Activated CD4-positive, alpha-beta T cell treated with anti-CD3 and anti-CD28 coated beads for 24 hours (primary cell): ENCODE measurements at places on chromosomes 5 and 9.

DNA sequence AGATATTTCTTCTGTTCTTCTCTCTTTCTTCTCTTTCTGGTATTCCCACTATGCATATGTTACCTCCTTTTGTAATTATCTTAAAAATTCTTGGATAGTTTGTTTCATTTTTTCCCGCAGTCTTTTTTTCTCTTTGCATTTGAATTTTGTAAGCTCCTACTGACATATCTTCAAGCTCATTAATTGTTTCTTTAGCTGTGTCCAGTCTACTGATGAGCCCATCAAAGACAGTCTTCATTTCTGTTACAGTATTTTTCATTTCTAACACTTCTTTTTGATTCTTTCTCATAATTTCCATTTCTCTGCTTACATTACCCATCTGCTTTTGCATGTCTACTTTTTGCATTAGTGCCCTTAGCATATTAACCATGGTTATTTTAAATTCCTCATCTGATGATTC is 44.7 kb upstream of the UNC5A start:
- no peak for DNase-seq

GRCh38 chr9:106931466-106931865 is 68.5 kb downstream of the ZNF462 start:
- no peak for DNase-seq

- DNase-seq = no peak
Measured at GRCh38 chr5:152689250-152689711, 284.2 kb upstream of the NMUR2 start.

DNA sequence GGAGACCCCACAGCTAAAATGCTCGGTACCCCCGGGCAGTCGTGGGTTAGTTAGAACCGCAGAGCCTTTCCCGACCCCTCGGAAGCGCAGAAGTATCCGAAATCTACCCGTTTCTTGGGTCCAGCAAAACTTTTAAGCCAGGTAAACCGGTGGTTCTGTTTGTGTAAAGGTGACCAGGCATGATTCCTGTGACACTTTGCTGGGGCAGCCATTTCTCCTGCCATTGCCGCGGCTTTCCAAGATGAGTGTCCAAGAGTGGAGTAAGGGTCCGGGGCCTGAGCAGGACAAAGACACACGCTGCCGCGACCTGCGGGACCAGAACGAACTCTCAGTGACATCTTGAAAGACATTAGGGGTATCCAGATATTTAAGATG is 655 bp downstream of the MARVELD2 start:
- no peak for DNase-seq

DNA sequence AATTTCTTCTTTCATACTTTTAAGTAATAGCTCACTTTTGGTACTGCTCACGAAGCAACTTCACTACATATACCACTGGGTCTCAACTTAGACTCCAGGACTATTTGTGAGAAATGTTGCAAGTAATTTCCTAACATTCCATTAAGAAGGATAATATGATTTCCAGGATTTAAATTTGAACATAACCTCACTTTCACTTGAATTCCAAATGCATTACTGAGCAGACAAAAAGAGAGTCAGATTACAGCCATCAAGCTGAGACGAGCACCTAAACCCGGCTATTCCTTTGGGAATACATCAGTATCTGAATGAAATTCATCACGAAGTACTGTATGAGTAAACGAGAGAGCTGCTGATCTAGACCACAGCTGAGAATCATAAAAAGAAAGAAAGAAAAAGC is 47.3 kb downstream of the LIFR start:
- no peak for DNase-seq

DNA sequence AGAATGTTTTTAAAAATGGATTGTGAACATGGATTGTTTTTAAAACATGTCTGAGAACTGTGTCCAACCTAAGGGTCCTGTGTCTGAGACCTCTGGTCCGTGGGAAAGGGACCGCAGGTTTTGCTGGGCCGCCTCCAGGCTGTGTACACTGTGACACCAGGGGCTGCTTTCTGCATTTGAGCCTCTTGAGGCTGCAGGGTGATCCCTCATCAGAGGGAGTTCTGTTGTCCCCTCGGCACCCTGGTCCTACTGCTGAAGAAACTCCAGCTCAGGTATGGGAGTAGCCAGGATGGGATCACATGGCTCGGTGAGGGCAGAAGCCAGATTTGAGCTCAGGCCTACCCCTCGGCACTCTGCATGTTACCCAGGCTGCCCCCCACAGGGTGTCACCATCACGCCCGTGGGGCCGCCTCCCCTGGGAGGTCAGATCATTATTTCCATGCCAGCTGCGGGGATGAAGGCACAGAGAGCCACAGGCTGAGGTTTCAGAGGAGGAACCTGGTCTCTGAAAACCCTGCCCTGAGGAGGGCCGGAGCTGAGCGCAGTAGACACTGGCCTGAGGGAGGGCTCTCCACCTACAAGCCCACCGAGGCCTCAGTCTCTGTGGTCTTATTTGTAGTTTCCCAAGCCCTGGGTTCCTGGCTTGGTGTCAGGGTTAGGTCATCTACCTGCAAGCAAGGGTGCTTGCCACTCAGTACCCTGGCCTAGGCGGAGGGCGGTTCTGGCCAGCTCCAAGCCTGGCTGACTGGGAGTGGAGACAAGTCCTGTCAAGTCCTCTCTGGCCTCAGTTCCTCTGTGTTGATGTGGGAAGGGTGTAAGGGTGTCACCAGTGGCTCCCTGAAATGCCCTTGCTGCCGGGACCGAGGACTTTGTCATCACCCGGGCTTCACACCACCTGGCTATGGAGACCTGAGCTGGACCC is 2.8 kb downstream of the PRR7 start:
- DNase-seq = no peak

DNA sequence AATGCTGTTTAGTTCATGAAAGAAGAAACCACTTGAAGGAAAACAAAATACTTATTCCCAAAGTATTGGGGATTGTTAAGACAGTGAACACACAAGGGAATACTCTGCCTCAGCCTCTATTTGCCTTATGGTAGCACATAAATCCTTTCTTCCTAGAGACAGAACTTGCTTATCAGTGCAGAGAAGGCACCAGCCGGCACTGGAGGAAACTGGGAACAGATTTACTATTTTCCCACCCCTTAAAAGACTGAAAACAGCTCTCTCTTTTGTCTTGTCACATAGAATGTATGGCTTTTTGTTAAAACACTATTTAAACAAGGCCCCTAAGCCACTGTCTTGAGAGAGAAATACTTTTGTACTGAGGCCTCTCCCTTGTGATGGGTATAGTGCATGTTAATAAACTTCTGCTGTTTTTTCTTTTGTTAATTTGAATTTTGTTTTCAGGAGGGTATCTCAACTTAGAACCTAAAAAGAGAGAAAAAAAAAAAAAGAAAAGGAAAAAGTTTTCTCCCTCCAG is 40.7 kb upstream of the EDIL3 start:
- no peak for DNase-seq

GRCh38 chr5:118808441-118808840 is 179.9 kb downstream of the DTWD2 start:
- no peak for DNase-seq

DNA sequence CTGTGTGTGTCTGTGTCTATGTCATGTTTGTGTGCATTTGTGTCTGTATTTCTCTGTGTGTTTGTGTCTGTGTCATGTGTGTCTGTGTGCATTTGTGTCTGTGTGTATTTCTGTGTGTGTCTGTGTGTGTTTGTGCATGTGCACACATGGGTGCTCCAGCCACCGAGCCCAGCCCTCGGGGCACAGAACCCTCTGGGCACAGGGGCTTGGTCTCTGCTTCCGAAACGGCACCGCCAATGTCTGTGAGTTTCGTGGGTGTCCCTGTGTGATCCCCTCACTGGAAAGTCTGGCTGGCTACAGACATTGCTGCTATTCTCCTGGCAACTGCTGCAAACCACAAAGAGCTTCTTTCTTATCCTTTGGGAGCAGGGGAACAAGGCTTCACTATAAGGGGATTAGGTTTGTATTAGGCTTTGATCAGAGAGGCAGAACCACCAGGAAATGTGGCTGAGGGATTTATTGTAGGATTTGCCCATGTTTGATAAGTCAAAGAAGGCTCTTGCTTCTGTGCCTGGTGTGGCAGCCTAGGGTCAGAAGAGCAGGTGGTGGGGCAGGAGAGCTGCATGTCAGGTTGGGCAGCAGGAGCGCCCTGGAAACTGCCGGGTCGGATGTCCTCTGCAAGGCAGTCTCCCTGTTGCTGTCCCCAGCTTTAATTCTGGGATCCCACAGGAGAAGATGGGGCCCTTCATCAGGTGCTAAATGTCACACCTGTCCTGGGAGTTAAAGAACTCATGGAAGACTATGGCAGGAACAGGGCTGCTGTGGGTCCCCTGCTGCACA is 39.6 kb upstream of the FCN1 start:
- DNase-seq = no peak

- DNase-seq = no peak
Measured at GRCh38 chr5:15248731-15249130, 251.2 kb upstream of the FBXL7 start.

GRCh38 chr9:77375956-77376532 is 198.7 kb downstream of the VPS13A start:
- no peak for DNase-seq

DNA sequence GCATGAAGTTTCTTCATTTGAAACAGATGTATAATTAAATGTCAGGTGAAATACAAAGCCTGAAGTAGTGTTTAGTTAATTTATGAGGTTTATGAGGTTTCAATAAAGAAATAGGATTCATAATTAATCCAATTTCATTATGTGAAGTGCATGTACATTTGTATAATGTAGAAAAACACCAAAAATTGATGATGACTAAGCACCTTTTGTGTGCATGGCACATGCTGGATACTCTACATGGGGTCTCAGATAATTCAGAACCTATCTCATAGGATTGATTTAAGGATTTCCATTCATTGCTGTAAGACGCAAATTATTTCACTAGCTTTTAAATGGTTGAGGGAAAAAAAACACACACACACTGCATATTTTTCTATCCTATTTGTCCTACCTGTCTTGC is 143.9 kb downstream of the ESM1 start:
- DNase-seq = no peak

DNA sequence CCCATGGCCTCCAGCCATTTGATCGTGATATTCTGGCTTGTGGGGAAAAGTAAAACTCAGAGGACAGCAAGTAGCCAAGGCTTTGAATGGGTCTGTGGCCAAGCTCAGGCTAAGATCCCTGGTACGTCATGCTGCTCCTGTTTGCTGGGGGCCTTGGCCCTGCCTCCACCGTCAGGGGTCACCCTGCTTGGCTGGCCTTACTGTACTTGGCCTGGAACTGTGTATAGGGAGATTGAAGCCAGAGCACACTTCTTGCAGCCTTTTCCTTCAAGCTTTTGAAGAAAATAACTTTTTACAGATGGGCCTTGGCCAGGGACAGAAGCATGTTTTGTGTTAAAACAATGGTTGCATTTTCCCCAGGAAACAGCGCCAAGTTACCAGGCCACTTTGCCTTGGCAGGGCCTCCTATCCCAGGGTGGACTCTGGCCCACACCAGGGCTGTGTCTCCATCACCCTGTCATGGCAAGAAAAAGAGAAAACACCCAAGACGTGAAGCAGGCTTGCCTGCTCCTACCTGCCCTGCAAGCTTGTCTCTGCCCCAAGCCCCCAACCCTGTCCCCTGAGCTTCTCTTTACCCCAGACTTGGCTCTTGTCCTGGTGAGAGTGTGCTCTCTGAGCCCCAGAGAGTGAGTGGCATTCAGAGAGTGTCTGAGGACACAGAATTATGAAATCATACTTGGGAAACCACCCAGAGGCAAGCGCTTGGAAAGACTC is 286.9 kb downstream of the GADD45G start:
- no peak for DNase-seq

DNA sequence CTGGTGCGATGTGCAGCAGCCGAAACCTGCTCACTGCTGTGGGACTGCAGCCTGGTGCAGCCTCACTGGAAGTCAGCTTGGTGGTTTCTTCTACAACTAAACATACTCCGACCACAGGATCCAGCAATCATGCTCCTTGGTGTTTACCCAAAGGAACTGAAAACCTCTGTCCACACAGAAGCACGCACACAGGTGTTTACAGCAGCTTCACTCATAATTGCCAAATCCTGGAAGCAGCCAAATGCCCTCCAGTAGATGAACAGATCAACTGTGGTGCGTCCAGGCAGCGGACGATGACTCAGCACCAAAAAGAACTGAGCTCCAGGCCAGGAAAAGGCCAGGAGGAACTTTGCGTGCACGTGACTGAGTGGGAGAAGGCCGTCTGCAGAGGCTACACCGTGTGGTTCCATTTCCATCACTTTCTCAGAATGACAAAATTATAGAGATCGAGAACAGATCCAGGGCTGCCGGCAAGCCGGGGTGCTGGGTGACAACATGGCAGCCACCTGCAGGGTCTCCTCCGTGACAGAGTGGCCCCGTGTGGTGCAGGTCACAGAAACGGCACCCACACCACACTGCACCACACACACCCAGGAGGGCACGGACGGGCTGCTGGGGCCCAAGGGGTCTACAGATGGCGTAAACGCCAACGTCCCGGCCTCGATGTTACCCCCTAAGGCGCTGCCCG is 23.1 kb upstream of the NSMF start:
- DNase-seq = no peak

- no peak for DNase-seq
Measured at GRCh38 chr5:17276445-17276844, 59.0 kb downstream of the BASP1 start.

- DNase-seq = no peak
Measured at GRCh38 chr9:31776471-31776870, 608.0 kb upstream of the ACO1 start.

- no peak for DNase-seq
Measured at GRCh38 chr9:136608348-136609159, 54.2 kb upstream of the EGFL7 start.

DNA sequence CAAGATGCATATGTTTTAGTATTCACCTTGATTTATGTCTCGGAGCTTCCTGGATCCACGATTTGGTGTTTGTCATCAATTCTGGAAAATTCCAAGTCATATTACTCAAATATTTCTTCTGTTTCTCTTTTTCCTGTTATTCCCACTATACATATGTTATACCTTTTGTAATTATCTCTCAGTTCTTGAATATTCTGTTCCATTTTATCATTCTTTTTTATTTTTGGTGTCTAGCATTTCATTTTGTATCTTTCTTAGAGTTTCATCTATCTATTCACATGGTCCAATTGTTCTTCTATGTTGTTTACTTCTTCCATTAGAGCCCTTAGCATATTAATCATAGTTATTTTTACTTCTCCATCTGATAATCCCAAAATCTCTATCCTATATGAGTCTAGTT is 637.8 kb upstream of the GRAMD2B start:
- no peak for DNase-seq

DNA sequence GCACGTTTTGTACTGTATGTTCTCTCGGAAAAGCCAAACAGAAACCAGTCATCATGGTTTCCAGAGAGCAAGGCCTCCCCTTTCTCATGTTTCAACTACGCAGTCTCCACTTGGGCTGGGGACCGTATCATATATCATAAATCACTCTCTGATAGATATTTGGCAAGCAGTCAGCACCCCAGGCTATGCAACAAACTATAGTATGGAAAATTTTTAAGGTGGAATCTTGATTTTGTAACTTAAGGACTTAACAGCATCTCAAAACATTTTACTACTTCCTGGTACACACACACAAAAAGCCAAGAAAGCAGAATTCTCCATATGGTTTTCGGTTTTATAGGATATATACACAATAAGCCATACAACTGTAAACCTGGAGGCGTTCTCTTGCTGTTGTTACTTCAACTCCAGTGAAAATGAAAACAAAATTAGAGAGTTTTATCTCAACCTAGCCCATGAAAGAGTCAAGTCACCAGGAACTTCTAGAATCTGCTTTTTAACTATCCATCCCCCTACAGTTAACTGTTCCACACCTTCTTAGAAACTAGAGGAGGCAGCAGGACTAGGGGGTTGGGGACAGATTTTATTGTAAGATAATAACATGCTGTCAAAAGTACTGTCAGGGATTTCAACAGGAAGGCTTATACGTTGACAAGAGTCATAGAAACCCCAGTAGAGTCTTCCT is 283.4 kb downstream of the NFIB start:
- DNase-seq = no peak

- DNase-seq = no peak
Measured at GRCh38 chr5:72472666-72473422, 34.4 kb downstream of the ZNF366 start.

GRCh38 chr9:38037981-38038306 is 31.1 kb downstream of the SHB start:
- DNase-seq = no peak
